ENCODE measurements at places on chromosomes 16 and 17.

GRCh38 chr17:1164935-1165556, 14.7 kb downstream of the ABR start:
- no peak for DNase-seq

- DNase-seq: no peak
Observed at GRCh38 chr17:39591958-39592954, 15.5 kb downstream of the NEUROD2 start.

GRCh38 chr17:82200135-82200534, 12.5 kb downstream of the CCDC57 start:
- DNase-seq: no peak

DNA sequence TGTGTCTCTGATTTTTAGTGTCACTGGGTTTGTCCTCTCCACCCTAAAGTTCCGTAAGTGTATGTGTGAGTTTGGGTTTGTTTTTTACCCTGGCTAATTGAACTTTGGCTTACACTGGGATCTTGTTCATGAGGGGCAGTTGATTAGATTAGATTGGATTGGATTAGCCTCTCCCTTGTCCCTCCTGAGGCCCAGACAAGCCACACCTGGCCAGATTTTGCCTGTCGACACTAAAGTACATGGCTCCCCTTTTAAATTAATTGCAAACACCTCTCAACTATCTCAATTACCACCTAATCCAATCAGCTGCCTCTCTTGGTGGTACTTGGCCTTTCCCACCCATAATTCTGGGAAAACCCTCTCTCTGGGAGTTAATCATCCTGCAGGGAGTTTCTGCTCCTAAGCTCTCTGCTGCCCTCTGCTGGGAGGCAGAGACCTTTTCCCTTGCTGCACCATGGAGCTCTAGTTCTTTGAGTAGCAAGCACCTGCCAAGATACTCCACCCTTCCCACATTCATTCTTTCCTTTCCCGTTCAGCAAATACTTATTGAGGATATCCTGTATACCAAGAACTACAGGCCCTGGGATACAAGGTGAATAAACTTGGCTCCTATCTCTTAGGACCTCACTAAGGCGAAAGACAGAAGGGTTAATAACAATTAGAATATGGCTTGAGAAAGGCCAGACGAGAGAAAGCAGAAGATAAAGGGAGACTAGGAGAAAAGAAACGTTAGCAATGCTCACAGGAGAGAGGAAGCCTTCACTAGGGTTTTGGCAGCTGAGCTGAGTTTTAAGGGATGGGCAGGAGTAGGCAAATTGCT, 60.0 kb upstream of the MPHOSPH6 start:
- DNase-seq: peak; percentile 69

GRCh38 chr16:89325861-89326471, 108.5 kb downstream of the ZNF778 start:
- peak; percentile 57 for DNase-seq

DNA sequence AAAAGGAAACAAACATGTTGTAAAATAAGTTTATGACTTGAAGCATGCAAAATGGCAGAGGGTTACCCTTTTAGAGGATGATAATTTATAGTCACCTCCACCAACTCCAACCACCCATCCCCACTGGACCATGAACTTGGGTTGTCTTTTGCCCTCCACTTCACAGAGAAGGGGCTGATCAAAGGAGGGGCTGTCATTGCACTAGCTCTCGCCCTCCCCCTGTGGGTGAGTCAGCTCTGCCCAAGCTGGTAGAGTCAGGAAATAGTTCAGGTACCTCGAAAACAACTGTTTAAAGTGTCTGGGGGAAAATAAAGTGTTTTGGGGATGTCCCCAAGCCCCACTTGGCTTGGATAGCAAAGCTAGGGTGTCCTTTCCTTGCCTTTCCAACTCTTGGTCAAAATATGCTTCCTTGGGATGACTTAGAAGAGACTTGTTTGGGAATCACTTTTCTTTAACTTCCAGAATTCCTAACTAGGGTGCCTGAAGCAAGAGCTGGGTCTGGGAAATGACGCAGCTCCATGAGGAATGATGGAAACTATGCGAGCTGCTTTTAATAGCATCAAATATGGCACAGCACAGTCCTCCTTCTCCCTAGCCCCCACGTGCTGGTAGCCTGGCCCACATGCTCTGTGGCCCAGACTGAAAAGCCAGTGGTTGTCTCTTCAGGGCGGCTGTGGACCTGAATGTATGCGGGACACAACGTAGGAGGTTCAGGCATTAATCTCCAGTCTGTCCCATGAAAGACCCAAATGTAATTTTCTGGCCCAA, 40.7 kb downstream of the TBX4 start:
- no peak for DNase-seq

DNA sequence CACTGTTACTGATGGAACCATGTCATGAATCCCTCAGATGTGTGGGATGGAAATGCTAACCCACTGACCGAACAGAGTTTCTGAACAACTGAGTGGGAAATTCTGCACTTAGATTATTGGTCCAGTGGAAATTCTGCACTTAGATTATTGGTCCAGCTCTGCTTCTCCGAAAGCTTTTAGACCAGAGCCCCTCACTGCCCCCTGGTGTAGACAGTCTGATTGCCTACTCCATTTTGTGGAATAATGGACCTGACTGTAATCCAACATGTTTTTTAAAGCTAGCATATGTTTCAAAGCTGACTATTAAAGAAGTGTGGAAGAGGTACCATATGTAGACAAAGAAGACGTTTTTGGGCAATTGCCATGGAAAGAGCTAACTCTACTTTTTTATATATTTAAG, 50.3 kb upstream of the TBX2 start:
- DNase-seq: peak; percentile 9

- DNase-seq: no peak
Observed at GRCh38 chr17:14381606-14382005, 80.7 kb downstream of the HS3ST3B1 start.

DNA sequence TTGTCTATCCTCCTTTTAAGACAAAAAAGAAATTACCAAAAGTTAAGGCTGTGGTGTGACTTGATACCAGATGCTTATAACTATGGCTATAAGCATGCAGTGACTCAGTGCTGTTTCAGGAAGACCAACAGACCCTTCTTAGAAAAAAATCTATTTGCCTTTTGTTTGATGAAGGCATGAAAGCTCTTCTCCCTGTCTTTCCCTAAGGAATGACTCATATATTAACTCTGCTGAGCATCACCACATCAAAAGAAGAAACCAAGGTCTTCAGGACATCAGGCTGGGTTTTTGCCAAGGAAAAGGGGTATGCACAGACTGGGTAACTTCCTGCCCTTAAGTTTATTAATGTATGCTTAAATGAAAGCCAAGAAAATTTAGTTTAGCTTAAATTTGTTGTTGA, 47.1 kb downstream of the VMP1 start:
- no peak for DNase-seq
